ENCODE measurements at places on chromosomes 13 and 19.

DNA sequence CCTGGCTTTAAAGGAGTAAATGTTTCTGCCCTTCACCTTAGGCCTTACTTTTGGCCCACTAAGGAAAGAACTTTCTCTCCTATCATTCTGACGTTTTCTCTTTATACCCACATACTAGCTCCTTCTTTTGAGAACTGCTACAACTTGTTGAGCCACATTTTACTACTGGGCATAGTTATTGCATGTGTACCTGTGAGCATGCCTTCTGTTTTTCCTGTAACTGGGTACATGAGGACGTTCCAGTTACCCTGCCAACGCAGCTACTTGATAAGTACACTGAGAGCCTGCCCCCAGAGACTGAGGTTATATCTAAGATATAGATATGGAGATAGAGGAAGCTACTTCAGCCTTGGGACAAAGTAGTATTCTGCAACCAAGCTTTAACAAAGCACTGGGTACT is 3.5 kb downstream of the CCDC169 start:
- DNase-seq: no peak

- DNase-seq: no peak
These were observed 10.2 kb downstream of the TNFAIP8L1 start for GRCh38 chr19:4649392-4650047.

- DNase-seq: no peak
These were observed 49.2 kb downstream of the GADD45B start for GRCh38 chr19:2524840-2525723.

GRCh38 chr19:35643255-35644205 is 2.0 kb downstream of the ETV2 start:
- peak; percentile 41 for DNase-seq

- no peak for DNase-seq
These were observed 16.6 kb upstream of the SLC25A30 start for GRCh38 chr13:45434556-45435371.

DNA sequence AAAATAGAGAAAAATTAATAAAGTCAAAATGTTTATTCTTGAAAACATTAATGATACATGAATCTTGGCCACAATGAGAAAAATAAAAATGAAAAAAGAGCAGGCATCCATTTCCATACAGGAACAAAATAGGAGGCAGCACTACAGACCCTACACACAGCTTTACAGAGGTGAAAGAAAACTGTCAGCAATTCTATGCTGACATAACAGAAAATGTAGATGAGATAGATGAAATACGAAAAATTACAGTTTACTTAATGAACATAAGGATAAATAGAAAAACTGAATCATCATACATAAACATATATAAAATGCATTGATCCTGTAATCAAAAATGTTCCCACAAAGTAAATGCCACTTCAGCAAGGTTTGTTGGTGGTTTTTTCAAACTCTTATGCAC is 5.6 kb downstream of the LILRB4 start:
- no peak for DNase-seq

- no peak for DNase-seq
These were observed 10.3 kb upstream of the SLC1A5 start for GRCh38 chr19:46798713-46799112.

DNA sequence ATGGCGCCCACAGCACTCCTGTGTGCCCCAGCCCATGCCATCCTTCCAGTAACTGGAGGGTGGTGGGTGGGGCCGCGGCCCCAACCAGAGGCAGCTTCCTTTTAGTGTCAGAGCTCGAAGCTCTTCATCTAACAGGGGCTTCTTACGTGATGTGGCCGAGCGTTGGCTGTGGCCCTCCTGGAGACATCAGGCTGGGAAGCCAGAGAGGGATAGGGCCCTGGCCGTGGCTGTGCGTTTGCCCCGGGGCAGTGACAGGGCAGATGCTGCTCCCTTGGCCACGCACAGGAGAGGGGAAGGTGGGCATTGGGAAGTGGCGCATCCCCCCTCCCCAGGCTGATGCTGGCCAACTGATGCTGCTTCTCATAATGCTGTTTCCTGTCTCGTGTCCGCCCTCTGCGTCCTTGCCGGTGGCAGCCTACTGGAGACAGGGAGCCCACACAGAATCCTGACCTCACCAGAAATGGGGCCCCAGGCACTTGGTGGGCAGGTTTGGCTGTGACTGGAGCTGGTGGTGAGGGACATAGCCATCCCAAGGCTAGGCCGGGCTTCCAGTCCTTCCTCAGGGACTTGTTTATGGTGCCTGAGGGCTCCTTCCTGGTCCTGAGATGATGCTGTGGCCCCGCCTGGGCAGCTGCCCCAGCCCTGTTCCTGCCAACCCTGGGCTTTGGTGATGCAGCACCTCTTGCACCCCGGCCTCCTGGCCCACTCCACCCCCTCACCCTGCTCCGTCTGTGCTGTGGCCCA is 34.3 kb downstream of the ATP4B start:
- DNase-seq: no peak

DNA sequence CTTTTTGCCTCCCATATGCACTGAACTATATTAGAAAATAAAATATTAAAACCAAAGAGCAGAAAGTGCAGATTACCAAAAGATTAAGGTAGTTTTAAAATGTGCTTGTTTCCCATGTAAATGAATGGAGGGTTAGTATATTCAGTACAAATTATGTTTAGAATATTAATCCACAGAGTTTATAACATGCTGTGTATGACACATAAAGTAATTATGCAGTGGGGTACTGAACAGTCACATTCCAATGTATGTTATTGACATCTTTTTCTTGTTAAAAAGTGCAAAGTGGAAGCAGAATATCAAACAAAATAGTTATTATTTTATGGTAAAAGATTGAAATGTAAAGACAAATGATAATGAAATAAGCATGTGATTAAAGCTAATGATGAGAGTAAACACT is 79.3 kb downstream of the GPC6 start:
- no peak for DNase-seq

- no peak for DNase-seq
These were observed 91.0 kb downstream of the UFM1 start for GRCh38 chr13:38440666-38441065.

DNA sequence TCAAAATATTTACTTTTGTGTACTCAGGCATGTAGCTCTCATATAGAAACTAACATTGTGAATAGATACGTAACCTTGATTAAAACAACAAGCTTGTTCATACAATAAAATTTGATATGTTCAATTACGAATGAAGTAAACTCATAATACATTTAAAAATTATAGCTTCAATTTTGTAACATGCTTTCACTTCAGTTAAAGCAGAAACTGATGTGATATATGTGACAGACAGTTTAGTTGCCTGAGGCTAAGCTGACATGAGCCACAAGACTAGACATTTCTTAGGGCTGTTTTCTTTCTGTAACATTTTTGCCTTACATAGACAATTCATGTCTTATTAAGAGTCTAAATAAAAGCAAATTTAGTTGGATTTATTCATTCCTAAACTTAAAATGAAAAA is 526.0 kb downstream of the PCDH9 start:
- no peak for DNase-seq

- no peak for DNase-seq
These were observed 23.7 kb downstream of the SH3GL1 start for GRCh38 chr19:4376671-4376990.

GRCh38 chr13:39587939-39588338 is 15.1 kb downstream of the LHFPL6 start:
- no peak for DNase-seq

GRCh38 chr13:93244141-93244917 is 17.7 kb downstream of the GPC6 start:
- no peak for DNase-seq

DNA sequence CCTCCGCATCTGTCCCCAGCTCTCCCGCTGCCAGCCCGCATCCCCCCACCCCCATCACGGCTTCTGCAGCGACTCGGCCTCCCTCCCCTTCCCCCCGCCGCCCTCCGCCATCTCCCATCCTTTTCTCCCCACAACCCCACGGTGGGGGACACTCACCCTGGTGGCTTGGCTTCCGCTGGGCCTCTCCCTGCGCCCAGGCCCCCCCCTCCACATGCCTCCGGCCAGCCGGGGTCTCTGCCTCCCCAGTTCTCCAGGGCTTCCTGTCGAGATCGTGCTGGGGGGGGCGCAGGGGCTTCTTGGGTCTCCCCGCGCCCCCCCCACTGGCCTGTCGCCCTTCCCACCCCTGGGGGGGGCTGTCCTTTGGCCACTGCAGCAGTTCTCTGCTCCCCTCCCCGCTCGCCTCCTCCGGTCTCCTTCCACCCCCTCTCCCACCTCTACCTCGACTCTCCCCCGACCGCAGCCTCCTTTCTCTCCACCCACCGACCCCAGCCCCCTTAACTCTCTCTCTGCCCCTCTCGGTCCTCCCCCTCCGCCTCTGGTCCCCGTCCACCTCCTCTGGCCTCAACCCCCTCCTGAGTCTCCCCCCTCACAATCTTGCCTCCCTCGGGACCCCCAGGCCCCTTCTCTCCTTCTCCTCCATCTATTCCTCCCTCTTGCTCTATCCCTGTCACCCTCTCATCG is 17.1 kb downstream of the LRRC4B start:
- DNase-seq: no peak

DNA sequence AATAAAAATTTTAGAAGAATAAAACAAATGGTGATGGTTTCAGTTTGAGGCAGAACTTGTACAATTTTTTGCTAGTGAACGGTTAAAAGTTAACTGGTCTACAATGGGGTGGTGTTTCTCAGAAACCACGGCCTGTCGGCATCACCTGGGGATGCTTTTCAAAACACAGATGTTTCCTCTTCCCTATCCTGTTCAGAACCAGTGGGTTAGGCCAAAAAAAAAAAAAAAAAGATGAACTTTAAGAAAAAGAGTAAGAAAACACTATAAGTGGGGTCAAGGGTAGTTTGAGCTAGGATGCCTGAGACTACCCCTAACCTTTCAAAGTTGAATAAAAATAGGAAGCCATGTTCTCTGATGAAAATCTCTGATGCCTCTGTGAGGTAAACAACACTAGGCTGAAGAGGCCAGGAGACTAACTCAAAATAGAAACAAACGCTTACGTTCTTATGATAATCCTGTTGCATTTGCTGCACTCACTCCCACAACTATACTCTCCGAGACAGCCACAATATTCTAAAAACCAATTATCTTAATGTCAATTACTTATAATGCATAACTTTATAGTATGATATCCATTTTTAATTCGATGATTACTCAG is 3.3 kb downstream of the MTIF3 start:
- DNase-seq: no peak

Data from head of caudate nucleus (tissue), 42 donors.